PC-3 (cell line): ENCODE measurements at places on chromosomes 13 and 19. TPM values are rescaled to one million over a fixed set of nuclear protein-coding genes. Genes with fewer than 3 reads are reported as not detected.

DNA sequence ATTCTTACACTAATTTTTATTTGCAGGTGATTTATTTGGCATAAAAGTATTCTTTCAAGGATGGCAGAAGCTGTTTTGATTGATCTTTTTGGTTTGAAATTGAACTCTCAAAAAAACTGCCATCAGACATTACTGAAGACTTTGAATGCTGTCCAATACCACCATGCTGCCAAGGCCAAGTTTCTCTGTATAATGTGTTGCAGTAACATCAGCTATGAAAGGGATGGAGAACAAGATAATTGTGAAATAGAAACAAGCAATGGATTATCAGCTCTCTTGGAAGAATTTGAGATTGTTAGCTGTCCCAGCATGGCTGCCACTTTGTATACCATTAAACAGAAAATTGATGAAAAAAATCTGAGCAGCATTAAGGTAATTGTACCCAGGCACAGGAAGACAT lies 1.2 kb downstream of the LACC1 start:
- no peak for DNase-seq
- no peak overlapping the region for H3K27ac ChIP-seq
- peak overlapping the region; percentile 70; the same call in 1 of the 2 replicates for H3K4me3 ChIP-seq
- no peaks in the 10 kb centered on the region for H3K27me3 ChIP-seq

Gene ZNF841
- total RNA-seq, result 11.6 and 15.0 TPM in 2 replicates

DNA sequence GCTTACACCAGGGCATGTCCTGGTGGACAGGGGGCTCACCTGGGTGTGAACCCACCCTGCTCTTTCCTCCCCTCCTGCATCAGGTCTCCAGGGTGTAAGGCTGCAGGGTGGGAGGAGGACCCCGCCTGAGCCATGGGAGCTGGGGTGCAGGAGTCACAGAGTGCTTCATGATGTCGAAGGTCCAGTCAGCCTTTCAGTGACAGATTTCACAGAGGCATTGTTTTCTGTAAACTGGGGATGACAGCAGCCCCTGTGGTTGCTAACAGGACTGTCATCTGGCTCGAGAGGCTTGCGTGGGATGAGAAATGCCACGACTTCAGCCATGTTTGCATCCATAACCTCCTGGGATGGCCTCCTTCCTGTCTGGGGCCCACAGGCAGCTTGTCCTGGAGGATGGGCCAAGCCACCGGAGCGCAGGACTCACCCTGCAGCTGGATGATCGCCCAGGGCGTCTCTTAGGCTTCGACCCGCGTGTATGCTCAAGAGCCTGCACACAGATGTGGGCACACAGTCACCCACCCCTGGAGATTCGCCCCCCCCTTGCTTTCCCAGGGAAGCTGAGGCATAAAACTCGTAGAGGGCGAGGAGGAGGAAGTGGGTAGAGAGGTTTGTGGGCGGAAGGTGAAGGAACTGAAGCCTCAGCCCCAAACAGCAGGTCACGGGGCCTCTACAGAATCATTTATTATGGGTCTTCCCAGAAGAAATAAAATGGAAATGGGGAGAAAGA lies 4.9 kb downstream of the NANOS3 start:
- H3K27me3 ChIP-seq, result no peaks in the 10 kb centered on the region
- no peak for DNase-seq
- no peak overlapping the region for H3K27ac ChIP-seq
- no peak overlapping the region for H3K4me3 ChIP-seq
- H3K36me3 ChIP-seq, result no peaks in the 10 kb centered on the region

Gene DLL3
- 7.2 and 8.7 TPM in 2 replicates for total RNA-seq

- H3K4me3 ChIP-seq, result peak overlapping the region; percentile 91
- H3K36me3 ChIP-seq, result peaks cover 15% of the 10 kb centered on the region; the same call in 1 of the 2 replicates
- peaks cover 32% of the 10 kb centered on the region for H3K4me1 ChIP-seq
- DNase-seq, result peak; percentile 18
These were observed 426 bp downstream of the MYO9B start for GRCh38 chr19:17075864-17076542.

Gene LIM2
- not detected in 2 replicates for total RNA-seq

GRCh38 chr13:29954082-29955028 lies 103.9 kb upstream of the UBL3 start:
- no peaks in the 10 kb centered on the region for H3K4me1 ChIP-seq
- H3K27ac ChIP-seq, result no peak overlapping the region
- no peak for DNase-seq
- no peak overlapping the region for H3K4me3 ChIP-seq
- no peaks in the 10 kb centered on the region for H3K36me3 ChIP-seq
- H3K27me3 ChIP-seq, result peaks cover 7% of the 10 kb centered on the region; the same call in 1 of the 2 replicates

Gene SIGLEC10
- total RNA-seq, result not detected in 2 replicates

- no peaks in the 10 kb centered on the region for H3K27me3 ChIP-seq
- DNase-seq, result peak; percentile 63
- no peaks in the 10 kb centered on the region for H3K36me3 ChIP-seq
- H3K27ac ChIP-seq, result no peak overlapping the region
- peaks cover 5% of the 10 kb centered on the region; the same call in 1 of the 2 replicates for H3K4me1 ChIP-seq
These were observed 39.3 kb downstream of the EFNA2 start for GRCh38 chr19:1324806-1325567.

- no peaks in the 10 kb centered on the region for H3K27me3 ChIP-seq
- H3K27ac ChIP-seq, result no peak overlapping the region
- no peaks in the 10 kb centered on the region for H3K36me3 ChIP-seq
- no peaks in the 10 kb centered on the region for H3K4me1 ChIP-seq
These were observed 184.4 kb downstream of the TSHZ3 start for GRCh38 chr19:31164791-31165251.

Gene FGF22
- 0.81 and 1.3 TPM in 2 replicates for total RNA-seq
